ENCODE measurements at places on chromosomes 4 and X.

- no peak for DNase-seq
These were observed 91.3 kb downstream of the SHISA3 start for GRCh38 chr4:42488554-42488953.

DNA sequence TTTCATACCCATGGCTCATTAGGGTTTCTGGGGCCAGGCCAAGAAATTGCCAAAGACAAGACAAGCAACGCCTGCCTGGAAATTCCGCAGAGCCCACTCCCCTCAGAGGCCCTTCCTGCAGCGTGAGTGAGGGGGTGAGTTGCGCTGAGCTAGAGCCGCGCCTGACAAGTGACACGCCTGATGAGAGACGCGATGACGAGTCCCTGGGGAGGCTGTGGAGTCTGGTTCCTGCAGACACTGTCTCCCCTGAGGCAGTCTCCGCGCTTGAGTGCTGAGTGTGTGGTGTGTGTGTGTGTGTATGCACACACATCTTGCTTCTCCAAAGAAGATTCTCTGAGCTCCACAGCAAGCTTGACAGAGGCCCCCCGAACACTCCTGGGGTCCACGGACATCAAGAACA lies 269.8 kb downstream of the BCOR start:
- DNase-seq = peak; percentile 25

DNA sequence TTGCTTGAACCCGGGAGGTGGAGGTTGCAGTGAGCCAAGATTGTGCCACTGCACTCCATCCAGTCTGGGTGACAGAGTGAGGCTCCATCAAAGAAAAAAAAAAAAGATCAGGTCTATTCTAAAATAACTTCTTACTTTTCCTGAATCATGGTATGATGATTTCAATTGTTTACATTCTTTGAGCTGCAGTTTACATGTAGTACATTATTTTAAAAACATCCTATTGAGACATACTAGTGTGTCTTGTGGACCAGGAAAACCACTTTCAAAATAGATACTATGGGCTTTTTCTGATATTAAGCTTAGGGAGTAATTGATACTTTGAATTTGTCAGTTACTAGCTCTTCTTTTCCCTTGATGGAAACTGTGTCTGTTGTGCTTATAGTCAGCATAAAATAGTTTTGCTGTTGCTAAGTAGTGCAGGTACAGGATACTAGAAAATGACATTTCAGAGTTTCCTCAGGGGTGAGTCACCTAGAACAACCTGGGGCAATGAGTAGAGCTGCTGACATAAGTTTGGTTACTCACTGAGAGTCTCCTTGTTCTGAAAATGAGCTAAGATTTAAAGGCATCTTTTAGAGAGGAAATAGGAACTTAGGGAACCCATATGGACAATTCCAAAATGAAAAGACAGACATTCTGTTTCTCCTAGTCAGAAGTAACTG lies 53.2 kb upstream of the C4orf54 start:
- no peak for DNase-seq

GRCh38 chr4:138275963-138276621 lies 33.9 kb upstream of the SLC7A11 start:
- DNase-seq = no peak

DNA sequence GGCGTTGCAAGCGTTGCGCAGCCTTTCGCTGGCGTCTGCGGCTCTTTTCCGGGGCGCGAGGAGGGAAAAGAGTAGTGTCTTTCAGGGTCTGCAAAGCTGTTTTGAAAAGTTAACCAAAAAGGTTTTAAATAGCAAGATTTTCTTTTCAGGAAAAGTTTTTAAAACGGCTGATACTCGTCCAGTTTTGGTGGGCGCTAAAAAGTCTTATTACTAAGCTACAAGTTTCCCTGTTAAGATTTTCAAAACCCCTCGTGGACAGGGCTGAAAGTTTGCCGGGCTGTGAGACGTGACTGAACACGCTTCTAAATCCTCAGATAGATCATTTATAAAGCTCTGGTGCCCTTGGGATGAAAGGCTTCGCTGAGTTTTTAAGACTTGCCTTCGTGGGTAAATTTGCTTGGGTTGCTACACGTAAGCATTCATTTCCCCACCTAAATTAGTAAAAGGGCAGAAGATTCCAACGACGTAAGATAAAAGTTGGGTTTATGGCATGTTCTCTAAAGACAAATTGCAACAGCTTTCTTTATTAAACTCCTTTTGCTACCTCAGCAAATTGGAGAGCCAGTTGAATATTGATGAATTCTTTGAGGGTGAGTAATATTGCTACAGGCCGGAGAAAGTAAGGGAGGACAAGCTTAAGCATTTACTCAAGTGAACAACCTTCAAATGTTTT lies 91.5 kb downstream of the HPRT1 start:
- DNase-seq = no peak

DNA sequence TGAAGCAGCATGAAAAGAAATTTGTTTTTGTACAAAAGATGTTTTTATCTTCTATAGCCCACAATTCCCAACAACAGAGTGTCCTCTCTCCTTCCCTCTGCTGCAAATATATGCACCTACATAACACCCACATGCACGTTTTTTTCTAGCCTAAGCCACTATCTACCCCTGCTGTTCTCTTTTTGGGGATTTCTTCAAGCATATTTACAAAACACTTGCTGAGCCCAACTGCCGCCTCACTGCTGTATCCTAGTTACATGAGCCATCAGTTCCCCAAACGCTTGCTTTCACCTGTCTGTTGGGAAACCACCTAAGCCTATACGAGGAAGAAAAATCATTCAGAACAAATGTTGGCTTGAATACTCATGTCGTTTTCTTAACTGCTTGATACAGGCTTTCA lies 127.2 kb downstream of the CHRNA9 start:
- DNase-seq = no peak

DNA sequence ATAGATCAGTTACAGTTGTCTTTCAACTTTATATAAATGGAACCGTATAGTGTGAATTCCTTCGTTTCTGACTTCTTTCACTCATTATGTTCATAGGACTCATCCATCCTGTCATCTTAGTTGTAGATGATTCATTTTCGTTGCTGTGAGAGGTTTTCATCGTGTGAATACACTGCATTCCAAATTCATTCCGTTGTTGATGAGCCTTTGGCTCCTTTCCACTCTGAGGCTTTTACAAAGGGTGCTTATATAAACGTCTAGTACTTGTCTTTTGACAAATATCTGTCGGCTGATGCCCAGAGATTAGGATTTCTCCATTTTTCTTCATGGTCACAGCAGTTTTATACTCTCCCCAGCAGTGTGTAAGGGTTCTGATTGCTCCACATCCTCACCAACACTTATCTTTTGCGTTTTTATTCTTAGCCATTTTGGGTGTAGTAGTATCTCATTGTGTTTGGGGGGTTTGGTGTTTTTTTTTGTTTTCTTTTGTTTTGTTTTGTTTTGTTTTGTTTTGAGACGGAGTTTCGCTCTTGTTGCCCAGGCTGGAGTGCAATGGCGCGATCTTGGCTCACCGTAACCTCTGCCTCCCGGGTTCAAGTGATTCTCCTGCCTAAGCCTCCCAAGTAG lies 48.6 kb downstream of the LRP2BP start:
- DNase-seq = no peak

DNA sequence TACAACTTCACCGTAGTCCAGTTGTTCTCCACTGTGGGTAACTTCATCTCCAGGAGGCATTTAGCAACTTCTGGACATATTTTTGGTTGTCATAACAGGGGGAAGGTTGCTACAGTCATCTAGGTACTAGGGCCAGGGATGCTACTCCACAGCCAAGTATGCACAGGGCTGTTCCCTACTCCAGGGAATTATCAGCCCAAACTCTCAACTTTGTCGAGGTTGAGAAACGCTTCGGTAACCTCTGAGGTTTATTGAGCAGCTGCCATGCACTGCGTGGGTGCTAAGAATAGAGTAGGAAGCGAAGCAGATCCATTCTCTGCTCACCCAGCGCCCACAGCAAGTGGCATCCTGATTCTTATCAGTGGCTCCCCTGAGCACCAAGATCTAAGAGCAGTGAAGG lies 8.2 kb downstream of the FGFBP1 start:
- DNase-seq = no peak

DNA sequence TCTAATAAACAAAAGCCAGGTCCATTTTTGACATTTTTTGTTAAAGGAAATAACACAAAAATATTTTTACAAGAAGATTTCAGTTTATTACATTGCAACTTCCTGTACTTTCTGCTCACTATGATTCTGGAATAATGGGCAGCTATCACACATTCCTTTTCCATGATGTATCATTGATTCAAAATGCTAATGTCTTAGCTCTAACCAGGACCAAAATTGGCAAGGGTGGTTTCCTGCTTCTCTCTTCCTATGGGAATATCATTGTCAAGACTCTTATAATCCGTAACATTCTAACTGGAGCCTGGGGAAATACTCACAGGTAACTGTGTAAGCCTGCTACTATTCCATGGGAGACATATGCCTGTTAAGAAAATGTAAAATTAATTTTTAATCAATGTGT lies 218.6 kb downstream of the DCAF12L2 start:
- DNase-seq = no peak

GRCh38 chrX:17247144-17247543 lies 127.9 kb upstream of the NHS start:
- no peak for DNase-seq

DNA sequence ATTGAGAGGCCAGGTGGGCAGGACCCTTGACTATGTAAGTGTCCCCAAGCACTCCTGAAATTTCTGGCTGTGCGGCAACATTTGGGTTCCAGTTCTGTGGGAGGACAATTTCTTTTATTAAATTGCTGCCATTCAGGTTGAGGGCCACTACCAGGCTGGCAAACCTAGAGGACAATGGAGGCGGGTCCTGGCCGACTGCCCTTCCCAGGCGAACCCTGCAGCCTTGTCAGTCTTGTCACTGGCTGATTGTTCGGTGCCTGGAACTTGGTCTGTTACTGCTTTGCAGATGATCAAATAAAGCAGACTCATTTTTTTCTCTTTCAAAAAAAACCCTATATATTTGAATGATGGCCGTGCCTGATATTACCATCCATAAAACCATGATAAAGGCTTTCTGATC lies 6.6 kb upstream of the TMEM128 start:
- DNase-seq = no peak

DNA sequence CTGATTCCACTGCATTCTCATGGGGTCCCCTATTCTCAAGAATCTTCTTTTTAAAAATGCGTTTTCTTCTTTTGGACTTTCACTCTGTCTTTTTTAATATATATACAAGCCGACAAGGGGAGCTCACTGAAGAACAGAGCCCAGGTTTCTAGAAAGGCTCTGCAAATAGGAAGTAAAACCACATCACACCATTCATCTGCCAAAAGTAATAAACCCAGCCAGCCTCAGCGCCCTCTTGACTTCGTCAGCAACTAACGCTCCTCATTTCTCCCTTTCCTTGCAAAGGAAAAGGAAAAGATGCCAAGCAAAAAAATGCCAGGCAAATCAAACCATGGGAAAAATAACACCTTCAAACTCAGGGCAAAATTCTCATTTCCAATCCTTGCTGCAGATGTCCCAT lies 136.4 kb downstream of the HHIP start:
- DNase-seq = no peak

DNA sequence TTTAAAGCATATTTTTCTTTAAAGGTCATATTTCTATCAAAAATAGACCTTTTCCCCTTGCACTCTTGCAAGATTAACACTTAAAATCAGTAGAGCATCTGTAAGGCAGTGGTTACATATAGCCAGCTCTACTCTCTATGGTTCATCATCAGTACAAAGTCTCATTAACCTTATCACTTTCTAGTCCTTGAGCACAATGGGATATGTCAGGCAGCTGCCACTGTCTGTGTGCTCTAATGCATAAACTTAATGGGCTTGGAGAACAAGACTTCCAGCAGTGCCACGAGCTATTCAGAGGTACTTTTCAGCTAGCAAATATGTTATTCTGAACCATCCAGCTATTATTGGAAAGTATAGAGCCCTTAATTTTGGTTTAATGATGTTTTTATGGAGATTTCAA lies 393.7 kb downstream of the GASK1B start:
- no peak for DNase-seq

DNA sequence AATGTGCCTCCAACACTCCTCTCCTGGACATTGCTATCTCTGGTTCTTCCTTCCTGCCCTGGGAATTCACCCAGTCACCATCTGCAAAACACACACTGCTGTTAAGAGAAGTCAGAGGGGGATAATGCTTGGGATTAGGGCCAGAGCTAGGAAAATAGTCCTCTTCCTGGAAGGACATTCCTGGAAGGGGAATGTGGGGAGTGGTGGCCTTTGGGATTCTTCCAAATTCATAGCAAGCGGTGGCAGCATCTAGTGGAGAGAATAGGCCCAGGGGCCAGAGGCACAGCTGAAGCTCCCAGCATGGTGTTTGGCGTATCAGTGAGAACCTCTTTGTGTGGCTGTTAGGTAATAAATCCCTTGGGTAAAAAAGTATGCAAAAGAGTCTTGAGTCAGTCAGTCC lies 34.3 kb downstream of the SHROOM4 start:
- no peak for DNase-seq

DNA sequence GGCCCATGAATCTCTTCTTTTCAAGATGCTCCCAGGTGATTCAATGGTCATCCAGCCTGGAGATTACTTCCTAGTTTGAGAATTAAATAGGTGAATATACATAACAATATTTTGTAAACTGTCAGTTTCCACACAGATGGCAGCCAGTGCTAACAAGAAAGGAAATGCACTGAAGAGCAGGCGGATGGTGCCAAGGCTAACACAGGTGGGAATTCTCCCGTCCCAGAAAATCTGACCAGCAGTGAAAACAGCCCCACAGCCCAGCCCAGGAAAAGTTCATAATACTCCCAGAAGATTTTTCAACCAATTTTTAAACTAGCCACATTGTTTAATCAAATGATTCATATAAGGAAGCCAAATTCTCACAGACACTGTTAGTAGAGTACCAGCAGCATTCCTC lies 387.2 kb upstream of the GATB start:
- no peak for DNase-seq

DNA sequence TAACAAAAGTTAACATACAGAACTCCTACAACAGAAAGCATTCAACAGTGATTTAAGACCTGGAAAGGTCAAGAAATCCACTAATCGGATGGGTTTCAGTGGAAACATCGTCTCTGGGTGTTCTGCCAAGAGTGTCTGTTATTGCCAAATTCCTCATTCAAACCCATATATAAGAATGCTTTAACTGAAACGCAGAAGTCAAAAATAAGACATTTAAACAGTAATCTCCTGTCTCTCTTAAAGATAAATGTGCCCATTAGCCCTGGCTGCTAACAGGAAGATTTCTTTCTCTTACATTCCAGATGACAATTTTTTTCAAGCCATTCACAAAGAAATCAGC lies 31.5 kb downstream of the DCTD start:
- no peak for DNase-seq

- DNase-seq = no peak
These were observed 517.1 kb downstream of the PCDH7 start for GRCh38 chr4:31237233-31237632.

DNA sequence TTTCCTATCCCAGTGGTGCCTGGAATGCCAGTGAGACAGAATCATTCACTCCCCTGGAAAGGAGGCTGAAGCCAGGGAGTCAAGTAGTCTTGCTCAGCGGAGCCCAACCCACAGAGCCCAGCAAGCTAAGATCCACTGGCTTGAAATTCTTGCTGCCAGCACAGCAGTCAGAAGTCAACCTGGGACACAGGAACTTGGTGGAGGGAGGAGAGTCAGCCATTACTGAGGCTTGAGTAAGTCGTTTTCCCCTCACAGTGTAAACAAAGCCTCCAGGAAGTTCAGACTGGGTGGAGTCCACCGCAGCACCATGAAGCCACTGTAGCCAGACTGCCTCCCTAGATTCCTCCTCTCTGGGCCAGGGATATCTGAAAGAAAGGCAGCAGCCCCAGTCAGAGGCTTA lies 283.2 kb upstream of the CPEB2 start:
- no peak for DNase-seq

GRCh38 chr4:110516106-110516922 lies 40.4 kb downstream of the ENPEP start:
- no peak for DNase-seq

GRCh38 chr4:26959654-26960047 lies 99.0 kb downstream of the STIM2 start:
- DNase-seq = no peak
